Skeletal muscle cell (primary cell): ENCODE measurements at places on chromosomes 7 and 10.

- DNase-seq, result no peak
These were observed 1.6 kb downstream of the SFMBT2 start for GRCh38 chr10:7409045-7409731.

DNA sequence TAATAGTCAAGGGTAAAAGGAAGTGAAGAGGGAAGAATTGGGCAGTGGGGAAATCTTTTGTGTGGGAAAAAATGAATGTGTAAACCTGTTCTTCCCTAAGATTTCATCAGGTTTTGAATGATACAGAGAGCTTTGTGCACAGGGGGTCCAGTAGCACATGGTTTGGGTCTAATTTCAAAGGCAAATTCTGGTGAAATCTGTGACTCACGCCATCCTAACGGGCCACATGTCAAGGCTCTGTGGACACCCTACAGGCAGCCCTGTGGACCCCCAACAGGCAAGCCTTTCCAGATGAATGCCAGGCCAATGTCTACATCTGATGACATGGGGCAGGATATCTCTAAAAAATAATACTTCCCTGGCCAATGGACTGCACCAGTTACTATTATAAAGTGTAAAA, 309.8 kb downstream of the PARD3 start:
- DNase-seq, result no peak

GRCh38 chr10:43928425-43928968, 279.8 kb upstream of the ZNF32 start:
- DNase-seq, result no peak

GRCh38 chr10:132912713-132913558, 29.4 kb downstream of the CFAP46 start:
- no peak for DNase-seq

DNA sequence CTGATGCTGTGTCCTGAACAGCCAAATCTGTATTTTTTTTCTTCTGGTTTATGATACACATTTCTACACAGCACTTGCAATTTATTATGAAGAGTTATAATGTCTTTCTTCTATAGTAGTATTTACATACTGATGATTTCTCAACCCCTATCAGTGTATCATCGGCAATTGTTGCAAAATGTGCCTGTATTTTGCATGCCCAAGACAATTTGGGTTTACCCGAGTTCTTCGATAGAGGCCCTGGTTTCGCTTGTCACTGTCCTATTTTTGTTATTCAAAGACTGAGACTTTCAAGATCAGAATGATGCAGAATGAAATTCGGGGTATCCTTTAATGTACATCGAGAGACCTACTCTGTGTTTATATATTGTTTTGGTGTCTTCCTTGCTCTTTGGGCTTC, 184.5 kb upstream of the PRSS58 start:
- DNase-seq, result no peak

DNA sequence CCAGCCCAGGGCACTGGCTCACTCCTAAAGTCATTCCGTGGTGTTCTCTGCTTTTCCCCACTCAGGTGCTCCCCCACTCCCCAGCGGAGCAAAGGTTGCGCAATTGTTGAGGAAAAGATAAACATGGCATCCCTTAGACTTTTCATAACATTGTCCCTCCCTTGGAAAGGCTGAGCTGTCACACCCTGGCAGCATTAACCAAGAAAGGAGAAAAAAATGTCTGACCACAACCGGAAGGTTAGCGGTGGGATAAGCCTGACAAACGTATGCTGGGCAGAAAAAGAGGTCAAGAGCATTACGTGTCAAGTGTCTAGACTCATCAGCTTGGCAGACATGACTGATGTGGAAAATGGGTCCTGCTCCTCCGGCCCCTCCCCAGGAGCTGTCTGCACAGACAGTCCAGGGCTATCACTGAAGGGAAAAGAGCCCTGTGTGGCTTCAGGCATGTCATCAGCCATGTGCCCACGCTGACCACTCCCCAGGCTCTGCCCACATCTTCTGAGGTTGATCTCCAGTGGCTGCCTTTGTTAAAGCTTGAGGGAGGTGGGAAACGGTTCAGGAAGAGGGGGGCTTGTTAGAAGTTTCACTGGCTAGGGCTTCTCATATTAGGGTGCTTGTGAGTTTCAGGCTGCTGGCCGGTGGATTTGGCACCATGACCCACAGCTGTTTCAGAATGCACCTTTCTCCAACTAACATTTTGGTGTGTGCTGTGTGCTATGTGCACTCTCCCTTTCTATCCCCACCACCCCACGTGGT, 30.1 kb downstream of the BTBD16 start:
- no peak for DNase-seq

DNA sequence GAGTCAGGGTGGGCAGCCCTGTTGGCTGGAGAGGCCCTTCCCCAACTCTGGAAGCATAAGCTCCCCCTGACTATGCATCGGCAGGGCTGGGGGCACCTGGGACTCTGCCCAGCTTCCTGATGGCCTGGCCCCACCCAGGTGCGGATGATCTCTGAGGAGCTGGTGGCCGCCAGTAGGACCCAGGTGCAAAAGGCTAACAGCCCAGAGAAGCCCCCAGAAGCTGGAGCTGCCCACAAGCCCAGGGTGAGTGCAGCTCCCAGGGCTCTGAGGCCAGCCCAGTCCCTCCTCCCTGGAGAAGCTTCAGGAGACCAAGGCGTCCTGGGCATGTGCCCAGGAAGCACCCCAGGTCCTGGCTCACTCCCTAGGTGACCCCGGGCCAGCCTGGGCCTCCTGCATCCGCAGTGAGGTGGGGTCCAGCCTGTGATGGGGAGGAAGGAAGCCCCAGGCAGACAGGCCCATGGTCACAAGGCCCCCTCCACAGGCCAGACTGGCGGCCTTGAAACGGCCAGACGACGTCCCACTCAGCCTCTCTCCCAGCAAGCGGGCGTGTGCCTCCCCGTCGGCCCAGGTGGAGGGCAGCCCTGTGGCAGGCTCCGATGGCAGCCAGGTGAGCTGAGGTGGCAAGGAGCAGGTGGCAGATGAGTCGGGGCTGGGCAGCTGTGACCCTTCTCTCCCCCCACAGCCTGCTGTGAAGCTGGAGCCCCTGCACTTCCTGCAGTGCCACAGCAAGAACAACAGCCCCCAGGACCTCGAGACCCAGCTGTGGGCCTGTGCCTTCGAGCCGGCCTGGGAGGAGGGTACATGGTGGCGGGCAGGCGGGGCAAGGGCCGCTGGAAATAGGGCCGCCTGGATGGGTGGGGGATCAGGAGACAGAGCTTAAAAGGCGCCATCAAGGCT, 3.0 kb downstream of the LRWD1 start:
- no peak for DNase-seq

DNA sequence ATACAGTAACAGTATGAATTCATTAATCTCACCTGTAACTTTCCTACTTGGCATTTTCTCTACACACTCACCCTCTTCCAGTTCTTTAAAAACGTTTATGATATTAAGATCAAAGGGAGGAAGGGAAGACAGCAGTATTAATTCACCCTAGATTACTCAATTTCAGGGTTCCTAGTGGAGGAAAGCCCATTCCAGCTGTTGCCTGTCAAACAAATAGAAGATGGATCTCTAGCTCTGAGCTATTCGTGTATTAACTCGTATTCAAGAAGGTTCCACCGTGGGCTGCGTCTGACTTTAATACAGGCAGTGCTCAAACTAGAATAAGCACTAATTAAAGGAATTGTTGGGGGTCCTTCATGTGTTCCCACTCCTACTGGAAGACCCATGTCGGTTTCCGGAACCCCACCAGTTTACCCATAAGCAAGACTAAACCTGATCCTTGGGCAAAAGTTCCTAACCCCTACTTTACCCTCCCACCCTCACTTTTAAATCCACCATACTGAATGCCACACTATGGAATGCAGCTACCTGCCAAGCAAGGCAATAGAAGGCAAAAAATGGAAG, 2.1 kb downstream of the NANOS1 start:
- no peak for DNase-seq

DNA sequence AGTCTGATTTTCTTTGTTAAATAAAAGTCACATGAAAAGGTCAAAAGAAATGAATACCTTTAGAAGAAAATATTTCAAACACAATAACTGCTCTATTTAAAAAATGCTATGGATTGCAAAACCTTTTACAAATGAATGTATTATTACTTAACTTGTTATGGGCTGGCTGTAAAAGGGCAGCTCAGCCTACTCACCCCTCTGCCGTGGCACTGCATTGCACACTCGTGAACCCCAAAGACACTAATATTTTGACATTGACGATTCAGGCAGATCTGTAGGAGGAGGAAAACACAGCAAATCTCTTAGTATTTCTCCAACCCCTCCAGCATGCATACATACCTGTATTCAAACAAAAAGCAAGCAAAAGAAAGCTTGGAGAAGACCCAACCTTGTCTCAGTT, 149.5 kb downstream of the FANK1 start:
- no peak for DNase-seq

- no peak for DNase-seq
These were observed 134.4 kb upstream of the DLX6 start for GRCh38 chr7:96870934-96871333.

DNA sequence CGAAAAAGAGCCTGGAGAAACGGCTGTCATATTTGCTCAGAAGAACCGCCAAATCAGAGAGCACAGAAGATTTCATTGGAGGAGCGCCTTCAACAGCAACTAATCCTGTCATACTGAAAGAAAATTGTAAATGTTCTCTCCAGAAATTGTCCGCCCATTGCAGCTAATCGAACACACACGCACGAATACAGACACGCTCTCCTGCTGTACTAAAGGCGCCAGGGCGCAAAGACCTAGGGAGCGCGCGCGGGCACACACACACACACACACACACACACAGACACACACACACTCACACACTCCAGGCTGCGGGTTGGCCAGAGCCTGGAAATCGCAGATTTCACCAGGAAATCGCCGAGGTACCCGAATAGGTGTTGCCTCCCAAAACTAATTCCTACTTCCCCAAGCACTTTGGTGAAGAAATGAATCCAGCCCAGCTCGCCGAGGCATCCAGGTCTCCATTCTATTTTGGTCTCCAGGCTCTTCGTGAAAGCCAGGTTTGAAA, at the start of gene CHRM2:
CHRM2 (plus strand) TSS at position 157 of the 505 bp plus-strand sequence. CDS start 146,214 bp downstream, outside the sequence.
- no peak for DNase-seq

DNA sequence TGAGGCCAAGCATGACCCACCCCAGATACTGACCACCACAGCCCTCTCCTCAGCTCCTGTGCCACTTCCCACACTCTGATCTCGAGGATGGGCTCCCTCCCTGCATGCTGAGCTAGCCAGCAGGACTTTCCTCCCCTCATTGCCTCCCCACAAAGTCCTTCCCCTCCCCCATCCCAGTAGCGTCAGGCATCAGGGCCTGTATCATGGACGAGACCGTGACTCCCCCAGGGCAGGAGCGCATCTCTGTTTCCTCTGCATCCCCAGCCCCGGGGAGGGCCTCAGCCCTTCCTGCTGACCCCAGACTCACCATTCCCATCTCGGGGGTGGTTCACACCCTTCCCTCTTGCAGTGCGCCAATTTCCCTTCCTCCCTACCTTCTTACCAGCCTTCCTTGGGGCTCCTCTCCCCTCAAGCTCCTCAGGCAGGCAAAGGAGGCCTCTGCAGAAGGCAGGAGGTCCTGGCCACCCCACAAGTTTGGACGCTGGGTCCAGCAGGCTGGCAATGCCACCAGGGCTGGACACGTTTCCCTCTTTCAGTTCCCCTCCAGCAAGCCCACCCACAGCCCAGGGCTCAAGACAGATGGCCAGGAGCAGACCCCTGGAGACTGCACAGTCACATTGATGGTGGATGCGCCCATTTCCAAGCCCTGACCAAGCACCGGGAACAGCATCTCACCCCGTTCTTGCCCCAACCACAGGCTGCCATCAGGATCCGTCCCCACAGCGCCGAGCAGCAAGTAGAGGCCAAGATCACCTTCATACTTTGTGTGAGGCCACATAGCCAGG, 36.5 kb downstream of the GRID1 start:
- DNase-seq, result no peak

DNA sequence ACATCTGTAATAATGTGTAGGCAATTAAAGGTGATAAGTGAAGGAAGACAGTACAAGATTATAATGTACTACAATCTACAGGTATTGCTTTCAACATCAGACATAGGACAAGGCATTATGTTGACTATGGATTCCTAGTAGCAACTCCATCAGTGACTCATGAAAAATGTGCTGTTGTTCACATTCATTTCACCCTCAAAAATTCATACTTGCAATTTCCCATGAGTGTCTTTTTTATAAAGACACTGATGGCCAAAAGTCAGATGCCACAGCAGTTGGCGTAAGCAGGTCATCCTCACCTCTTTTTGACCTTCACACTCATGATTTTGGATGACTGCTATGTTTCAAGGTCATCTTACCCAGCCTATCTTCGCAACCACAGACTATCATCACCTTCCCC, 100.0 kb upstream of the AMPH start:
- DNase-seq, result no peak

GRCh38 chr10:14220026-14220425, 110.7 kb downstream of the FRMD4A start:
- DNase-seq, result no peak

GRCh38 chr7:125127304-125127703, 197.7 kb upstream of the POT1 start:
- DNase-seq, result no peak

DNA sequence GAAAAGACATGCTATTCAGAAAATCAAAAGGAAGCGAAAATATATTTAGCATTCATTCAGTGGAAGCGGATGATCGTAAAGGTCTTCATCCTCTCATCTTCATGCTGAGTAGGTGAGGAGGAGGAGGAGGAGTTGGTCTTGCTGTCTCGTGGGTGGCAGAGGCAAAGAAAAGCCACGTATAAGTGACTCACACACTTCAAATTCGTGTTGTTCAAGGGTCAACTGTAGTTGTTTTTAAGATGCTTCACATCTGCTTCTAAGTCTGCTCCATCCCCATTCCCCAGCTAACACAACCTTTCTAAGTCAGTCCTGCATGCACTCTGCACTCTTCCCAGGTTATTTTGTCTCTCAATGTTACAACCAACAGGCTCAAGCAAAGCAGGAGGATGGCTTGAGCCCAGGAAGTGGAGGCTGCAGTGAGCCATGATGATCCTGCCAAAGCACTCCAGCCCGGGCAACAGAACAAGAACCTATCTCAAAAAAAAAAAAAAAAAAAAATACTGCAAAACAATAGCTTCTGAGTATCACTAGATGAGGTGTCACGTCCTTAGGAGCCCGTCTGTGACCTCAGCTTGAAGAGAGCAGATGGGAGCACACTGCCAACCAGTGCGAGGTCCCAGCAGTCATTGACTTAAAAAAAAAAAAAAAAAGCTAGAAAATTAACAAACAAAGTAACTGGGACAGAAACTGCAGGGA, 70.5 kb downstream of the SFMBT2 start:
- DNase-seq, result no peak
